MCF 10A (cell line): ENCODE measurements at places on chromosomes 4 and X. TPM values are rescaled to one million over a fixed set of nuclear protein-coding genes. Genes with fewer than 3 reads are reported as not detected.

DNA sequence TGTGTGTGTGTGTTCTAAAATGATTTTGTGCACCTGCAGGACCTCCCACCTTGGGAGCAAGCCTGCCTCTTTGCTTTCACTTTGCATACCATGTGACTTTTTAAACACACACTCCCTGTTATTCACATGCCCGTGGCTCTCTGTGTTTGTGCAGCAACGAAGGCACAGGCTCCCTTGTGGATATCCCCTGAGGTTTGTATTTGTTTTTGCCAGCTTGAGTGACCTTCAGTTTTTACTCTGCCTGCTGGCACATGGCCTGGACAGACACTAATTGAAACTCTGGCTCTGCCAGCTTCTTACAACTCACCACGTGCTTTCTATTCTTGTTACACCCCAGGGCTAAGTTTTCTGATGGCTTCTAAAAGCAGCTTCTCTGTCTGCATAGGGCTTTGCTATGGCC lies 885.8 kb downstream of the SH3BGRL start:
- DNase-seq: peak; percentile 6

GRCh38 chrX:97401586-97402136 lies 518.0 kb downstream of the RPA4 start:
- peak; percentile 33 for DNase-seq

DNA sequence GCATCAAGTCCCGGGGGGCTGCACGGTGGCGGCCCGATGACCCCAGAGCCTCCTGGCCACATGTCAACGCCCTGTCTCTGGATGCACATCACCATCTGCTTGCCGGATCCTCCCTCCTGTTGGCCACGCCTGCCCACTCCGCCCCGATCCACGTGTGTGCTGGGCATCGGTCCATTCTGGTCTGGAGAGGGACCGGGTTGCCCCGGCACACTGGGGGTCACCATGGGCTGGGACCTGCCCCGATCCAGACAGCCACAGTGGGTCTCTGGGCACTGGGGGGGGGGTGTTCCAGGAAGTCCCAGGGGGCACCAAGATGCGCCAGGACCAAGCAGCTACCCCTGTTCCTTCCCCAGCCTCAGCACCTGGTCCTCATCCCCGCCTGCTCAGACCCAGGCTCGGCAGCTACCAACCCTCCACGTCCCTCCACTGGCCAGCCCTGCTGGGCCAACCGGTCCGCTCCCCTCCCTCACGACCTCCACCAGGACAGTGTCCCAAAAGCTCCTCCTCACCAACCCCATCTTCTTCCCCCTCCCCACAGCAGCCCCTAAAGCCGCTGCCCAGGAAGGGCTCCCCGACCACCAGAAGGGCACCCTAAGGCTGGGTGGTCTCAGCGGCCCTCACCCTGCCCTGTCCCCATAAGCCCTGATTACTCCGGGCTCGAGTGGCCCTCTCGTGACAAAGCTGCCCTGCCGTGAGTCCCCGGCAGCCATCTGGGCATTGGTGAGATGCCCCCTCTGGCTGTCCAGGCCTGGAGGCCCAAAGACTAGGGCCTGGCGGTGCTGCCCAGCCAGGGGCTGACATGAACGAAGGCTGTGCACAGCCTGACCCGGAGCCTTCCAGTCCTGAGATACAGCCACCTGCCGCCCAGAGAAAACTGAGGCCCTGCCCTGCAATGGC lies 4.6 kb downstream of the CTBP1 start:
- no peak for DNase-seq

GRCh38 chr4:2545321-2546013 lies 9.0 kb downstream of the FAM193A start:
- no peak for DNase-seq

DNA sequence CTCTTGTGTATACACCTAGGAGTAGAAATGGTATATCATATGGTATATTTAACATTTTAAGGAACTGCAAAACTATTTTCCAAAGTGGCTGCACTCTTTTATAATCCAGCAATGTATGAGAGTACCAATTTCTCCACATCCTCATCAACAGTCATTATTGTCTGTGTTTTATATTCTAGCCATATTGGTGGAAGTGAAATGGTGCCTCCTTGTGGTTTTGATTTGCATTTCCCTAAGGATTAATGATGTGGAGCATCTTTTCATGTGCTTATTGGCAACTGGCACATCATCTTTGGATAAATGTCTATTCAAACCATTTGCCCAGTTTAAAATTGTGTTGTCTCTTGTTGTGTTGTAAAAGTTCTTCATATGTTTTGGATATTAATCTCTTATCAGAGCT lies 9.6 kb downstream of the BMP15 start:
- DNase-seq: peak; percentile 42

DNA sequence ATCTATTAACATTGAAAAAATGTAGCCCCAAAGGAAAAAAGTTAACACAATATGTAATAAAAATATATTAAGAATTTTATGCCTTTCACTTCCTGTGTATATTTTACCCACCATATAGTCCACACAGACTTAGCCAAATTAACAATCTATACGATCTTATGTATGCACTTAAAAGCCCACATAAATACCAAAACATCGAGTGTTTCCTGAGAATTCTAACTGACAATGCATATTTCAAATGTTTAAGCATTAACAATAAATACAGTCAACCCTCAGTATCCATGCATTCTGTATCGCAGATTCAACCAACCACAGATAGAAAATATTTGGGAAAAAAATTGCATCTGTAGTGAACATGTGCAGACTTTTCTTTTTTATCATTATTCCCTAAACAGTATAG lies 226.8 kb downstream of the COL25A1 start:
- DNase-seq: no peak

DNA sequence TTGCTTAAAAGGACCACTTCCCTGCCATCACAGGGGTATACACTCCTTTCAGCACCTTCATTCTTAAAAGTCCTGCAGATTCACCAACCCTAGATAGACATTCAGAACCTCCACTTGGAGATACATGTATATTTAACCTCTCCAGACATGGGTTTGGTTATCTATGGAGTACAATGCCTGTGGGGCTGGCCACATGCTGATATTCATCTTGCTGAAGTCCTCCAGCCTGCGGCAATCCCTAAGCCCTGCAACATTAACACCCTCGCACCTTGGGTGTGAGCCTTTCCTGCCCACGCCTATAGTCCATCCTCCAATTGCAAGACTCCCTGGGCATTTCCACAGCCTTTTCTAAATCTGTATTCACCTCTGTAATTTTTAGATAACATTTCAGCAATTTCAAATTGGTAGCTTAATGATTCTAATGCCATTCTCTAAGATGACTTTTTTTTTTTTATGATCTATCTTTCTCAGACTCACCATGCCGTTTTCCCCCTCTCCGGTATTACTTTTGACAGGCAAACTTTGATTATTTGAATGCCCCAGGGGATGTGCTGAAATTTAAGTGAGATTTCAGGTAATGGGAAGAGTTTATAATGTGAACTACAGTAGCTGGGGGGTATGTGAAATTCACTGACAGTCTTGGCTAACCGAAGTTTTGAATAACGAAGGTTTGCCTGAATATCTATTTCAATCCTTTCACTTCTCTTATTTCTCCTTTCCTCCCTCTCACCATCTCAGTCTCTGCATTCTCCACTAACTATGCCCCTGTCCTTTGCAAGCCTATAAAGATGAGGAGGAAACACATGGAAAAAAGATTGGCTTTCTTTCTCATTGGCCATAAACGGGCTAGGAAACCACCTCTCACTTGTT lies 24.1 kb downstream of the CCDC149 start:
- no peak for DNase-seq

- no peak for DNase-seq
These were observed 106.1 kb downstream of the MSL3 start for GRCh38 chrX:11864171-11864570.

DNA sequence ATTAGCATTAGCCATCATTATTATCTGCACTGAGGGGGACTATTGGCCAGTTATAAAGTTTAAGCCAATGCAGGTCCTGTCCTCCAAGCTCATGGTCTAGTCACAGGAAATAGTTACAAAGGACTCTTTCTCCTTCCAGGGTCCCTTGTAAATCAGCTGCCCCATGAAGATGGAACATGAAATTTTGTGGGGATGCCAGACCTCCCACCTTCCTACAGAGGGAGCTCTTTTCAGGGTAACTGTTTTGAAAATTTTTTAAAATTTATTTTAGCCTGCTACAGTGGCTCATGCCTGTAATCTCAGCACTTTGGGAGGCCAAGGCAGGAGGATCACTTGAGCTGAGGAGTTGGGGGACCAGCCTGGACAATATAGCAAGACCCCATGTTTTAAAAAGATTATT lies 124.4 kb upstream of the SLC34A2 start:
- no peak for DNase-seq

DNA sequence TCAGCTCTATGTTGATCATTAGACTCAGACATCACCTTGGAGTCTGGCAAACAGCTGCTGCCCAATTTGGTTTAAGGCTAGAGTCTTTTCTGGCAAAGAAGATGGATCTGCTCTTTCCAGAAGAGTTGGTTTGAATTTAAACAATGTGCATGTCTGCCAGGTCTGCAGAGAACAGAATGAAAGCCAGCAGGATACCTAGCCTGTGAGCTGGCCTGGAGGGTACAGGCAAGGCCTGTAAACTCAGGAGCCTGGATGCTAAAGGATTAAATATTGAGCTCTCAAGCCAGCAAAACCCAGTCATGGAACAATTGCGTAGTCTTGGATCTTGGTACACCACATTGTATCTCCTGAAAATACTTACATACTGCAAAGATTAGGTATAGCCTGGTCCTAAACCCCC lies 15.6 kb upstream of the PDLIM3 start:
- no peak for DNase-seq

DNA sequence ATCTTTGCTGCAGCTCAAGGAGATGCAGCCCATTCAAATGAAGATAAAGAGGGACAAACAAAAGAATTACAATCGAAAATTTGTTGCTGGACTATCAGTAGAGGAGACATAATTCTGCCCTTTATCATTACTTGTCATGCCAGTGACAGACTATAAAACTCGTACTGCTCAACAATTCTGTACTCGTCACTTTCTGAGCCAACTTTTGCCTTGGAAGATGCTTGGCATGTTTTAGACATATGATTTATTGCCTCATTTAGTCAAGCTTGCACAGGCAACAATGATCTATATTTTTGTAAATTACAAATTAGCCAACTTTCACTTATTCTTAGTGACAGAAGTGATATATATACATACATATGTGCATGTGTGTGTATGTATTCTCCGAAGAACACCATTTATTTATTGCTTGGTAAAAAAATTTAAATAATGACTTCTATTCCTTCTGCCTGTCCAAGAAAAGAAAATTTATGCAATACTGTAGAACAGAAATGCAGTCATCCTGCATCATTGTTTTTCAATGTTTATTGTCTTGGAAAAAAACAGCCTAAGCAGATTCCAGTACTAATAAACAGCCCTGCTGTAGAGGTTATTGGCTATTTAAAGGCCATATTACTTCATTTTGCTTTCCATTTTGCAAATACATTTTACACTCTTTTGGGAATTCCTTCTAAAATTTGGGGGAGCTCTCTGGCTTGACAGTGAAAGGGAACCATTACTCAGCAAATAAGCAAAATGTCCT lies 374.9 kb upstream of the GALNT7 start:
- no peak for DNase-seq

DNA sequence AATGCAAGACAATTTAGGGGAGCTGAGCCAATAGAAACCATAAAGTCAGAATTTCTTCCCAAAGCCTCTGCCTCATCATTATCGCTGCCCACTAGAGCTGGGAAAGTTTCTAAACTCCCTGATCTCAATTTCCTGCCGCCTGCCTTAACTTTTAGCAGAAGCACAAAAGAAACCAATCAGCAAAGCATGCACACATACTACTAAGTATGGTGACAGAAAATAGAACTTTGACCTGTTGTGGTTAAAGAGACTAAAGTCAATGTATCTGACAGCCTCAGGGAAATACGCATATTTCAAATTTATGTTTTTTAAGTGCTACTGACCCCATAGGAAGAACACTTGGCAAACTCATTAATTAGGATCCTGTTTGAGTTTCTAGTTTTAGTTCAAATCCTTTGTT lies 10.1 kb downstream of the STK26 start:
- no peak for DNase-seq

GRCh38 chrX:128975745-128976144 lies 547.5 kb downstream of the SMARCA1 start:
- peak; percentile 52 for DNase-seq

DNA sequence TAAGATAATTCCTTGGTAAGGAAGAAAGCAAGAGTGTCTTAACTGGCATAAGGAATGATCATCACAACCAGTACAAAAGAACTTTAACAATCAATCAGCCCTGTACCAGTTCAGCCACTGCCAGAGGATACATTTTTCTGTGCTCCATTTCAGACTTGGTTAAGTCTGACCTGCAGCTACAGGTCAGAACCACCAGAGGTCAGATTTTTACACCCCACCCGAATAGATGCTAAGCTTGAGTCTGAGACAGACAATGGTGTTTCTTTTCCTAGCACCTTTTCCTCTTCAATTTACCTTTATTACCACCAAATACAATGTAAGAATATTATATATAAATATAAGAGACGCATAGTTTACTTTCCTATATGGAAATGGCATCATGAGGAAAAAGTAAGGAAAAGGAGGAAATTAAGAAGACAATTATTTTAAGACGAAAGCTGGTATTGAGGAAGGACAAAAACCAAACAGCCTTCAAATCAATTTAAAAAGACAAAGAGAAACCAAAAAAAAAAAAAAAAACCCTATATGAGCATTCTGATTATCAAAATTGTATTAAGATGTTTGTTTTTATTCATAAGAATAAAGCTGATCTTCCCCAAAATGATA lies 215.3 kb upstream of the TTC29 start:
- DNase-seq: peak; percentile 63

Gene GPC3
- total RNA-seq: 0.32 and 0.37 TPM in 2 replicates

Gene SMIM10L2A
- total RNA-seq: 0.16 and 0.20 TPM in 2 replicates

Gene CXorf49
- total RNA-seq: not detected in 2 replicates

Gene NLRP2B
- not detected in 2 replicates for total RNA-seq

Gene NPNT
- total RNA-seq: 0.09 TPM in 1 of 2 replicates, not detected in the other

Gene IL1RAPL1
- total RNA-seq: not detected in 2 replicates

Gene DUSP21
- not detected in 2 replicates for total RNA-seq

Gene GLRB
- 5.9 and 7.1 TPM in 2 replicates for total RNA-seq

Gene RTL3
- not detected in 2 replicates for total RNA-seq

Gene RPL36A
- total RNA-seq: 445 and 482 TPM in 2 replicates

Gene PABPC4L
- total RNA-seq: 0.25 and 0.28 TPM in 2 replicates

Gene PROM1
- total RNA-seq: not detected in 2 replicates

Gene CT45A10
- total RNA-seq: not detected in 2 replicates
